Activated CD8-positive, alpha-beta T cell treated with anti-CD3 and anti-CD28 coated beads, Interleukin-2, amount 10 ng/mL, durations not matched to agents 7 days and 5 days (primary cell): ENCODE measurements at places on chromosomes 7 and 10. TPM values are rescaled to one million over a fixed set of nuclear protein-coding genes. Genes with fewer than 3 reads are reported as not detected.

GRCh38 chr10:77584938-77585337 lies 52.7 kb downstream of the KCNMA1 start:
- H3K4me3 ChIP-seq, result no peak overlapping the region
- peaks cover 8% of the 10 kb centered on the region for H3K27me3 ChIP-seq
- H3K27ac ChIP-seq, result no peak overlapping the region
- no peaks in the 10 kb centered on the region for H3K36me3 ChIP-seq
- DNase-seq, result no peak
- H3K4me1 ChIP-seq, result peaks cover 26% of the 10 kb centered on the region

GRCh38 chr7:28155964-28156363 lies 24.6 kb downstream of the JAZF1 start:
- no peaks in the 10 kb centered on the region for H3K27me3 ChIP-seq
- H3K4me3 ChIP-seq, result no peak overlapping the region
- H3K4me1 ChIP-seq, result peaks cover 38% of the 10 kb centered on the region
- DNase-seq, result no peak

- no peaks in the 10 kb centered on the region for H3K36me3 ChIP-seq
- no peak for DNase-seq
- H3K27me3 ChIP-seq, result peaks cover 2% of the 10 kb centered on the region
Observed at GRCh38 chr7:31100871-31101270, 48.8 kb downstream of the ADCYAP1R1 start.

DNA sequence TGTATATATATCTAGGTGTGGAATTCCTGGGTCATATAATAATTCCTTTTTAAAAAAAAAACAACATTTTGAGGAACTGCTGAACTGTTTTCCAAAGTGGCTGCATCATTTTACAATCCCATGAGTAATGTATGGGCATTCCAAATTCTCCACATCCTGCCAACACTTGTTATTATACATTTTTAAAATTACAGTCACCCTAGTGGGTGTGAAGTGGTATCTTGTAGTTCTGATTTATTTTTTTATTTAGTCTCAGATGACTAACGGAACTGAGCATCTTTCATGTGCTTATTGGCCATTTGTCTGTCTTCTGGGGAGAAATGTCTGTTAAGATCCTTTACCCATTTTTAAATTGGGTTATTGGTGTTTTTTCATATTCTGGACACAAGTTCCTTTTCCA lies 12.0 kb upstream of the KLHL7 start:
- no peaks in the 10 kb centered on the region for H3K36me3 ChIP-seq
- H3K4me1 ChIP-seq, result no peaks in the 10 kb centered on the region
- H3K27me3 ChIP-seq, result no peaks in the 10 kb centered on the region

Gene HPSE2
- total RNA-seq, result not detected

Gene SVOPL
- 4.3 TPM for total RNA-seq
